ENCODE measurements at places on chromosomes 13 and 19.

GRCh38 chr13:30615866-30616541, 1.7 kb upstream of the USPL1 start:
- peak; percentile 14 for DNase-seq

GRCh38 chr19:39103151-39103550, 19.0 kb downstream of the ACP7 start:
- DNase-seq: no peak

GRCh38 chr13:92681239-92681638, 545.4 kb upstream of the GPC6 start:
- no peak for DNase-seq

GRCh38 chr13:45320876-45321629, 19.9 kb downstream of the TPT1 start:
- DNase-seq: no peak

GRCh38 chr13:22936228-22936627, 244.6 kb upstream of the SGCG start:
- no peak for DNase-seq

GRCh38 chr13:107974409-107974808, 240.9 kb downstream of the LIG4 start:
- no peak for DNase-seq

DNA sequence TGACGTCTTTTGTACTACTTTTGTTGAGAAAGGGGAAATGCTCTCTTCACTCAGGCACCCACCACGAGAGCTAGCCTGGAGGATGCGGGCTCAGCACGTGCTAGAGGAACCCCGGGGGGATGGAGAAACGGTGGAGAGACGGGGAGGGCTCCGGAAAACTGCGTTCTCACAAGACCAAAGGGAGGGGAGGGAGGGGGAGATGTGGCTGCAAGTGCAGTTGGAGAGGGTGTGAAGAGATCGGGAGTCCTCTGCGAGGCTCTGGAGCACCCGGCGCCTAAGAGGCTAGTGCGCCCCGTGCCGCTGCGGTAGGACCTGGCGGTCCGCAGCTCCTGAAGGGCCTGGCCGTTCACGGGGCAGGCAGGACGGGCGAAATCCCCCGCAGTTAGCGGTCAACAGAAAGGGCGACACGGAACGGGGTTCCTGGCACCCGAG, 43.4 kb upstream of the XPO4 start:
- DNase-seq: no peak

GRCh38 chr19:10809651-10810285, 26.2 kb downstream of the TMED1 start:
- DNase-seq: no peak

DNA sequence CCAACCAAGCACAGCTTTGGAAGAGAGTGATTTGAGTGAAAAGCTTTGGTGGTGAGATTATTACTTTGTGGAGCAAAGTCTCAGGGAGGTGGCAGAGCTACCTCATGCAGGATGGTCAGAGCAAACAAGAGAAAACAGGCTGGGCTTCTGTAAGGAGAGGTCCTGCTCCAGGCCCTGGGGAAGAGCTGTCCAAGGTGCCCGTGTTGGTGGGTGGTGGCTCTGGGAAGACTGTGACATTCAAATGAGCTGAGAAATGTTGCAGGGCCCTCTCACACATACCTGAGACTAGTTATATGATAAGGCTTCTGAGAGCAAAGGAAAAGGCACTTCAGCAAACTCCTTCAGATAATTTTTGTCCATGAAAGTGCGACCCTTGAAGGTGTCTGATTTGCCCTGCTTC, 205.5 kb upstream of the SOX21 start:
- no peak for DNase-seq

GRCh38 chr19:7460562-7460966, 28.3 kb downstream of the PEX11G start:
- no peak for DNase-seq

- DNase-seq: no peak
These were observed 2512.0 kb downstream of the PCDH9 start for GRCh38 chr13:64718116-64718515.
